Activated CD8-positive, alpha-beta memory T cell treated with anti-CD3 and anti-CD28 coated beads, Interleukin-2, amount 10 ng/mL, durations not matched to agents 7 days and 5 days (primary cell): ENCODE measurements at places on chromosomes 13 and 19. TPM values are rescaled to one million over a fixed set of nuclear protein-coding genes. Genes with fewer than 3 reads are reported as not detected.

- DNase-seq = no peak
- no peak overlapping the region for H3K4me3 ChIP-seq
- peaks cover 25% of the 10 kb centered on the region for H3K27me3 ChIP-seq
- no peaks in the 10 kb centered on the region for H3K36me3 ChIP-seq
These were observed 46.4 kb downstream of the PSG3 start for GRCh38 chr19:42693760-42694350.

- H3K27ac ChIP-seq = no peak overlapping the region
- no peaks in the 10 kb centered on the region for H3K36me3 ChIP-seq
- H3K27me3 ChIP-seq = no peaks in the 10 kb centered on the region
- DNase-seq = no peak
These were observed 184.8 kb downstream of the KDM4B start for GRCh38 chr19:5153601-5154128.

GRCh38 chr13:98509271-98510155, 67.4 kb downstream of the STK24 start:
- peaks cover 82% of the 10 kb centered on the region for H3K4me1 ChIP-seq
- DNase-seq = peak; percentile 62
- H3K36me3 ChIP-seq = peaks cover 43% of the 10 kb centered on the region
- H3K27me3 ChIP-seq = no peaks in the 10 kb centered on the region
- H3K27ac ChIP-seq = peak overlapping the region; percentile 70
- no peak overlapping the region for H3K4me3 ChIP-seq

GRCh38 chr13:46171217-46171616, 10.8 kb downstream of the LCP1 start:
- H3K4me3 ChIP-seq = peak overlapping the region; percentile 68
- peaks cover 93% of the 10 kb centered on the region for H3K4me1 ChIP-seq
- peak overlapping the region; percentile 91 for H3K27ac ChIP-seq
- no peak for DNase-seq

DNA sequence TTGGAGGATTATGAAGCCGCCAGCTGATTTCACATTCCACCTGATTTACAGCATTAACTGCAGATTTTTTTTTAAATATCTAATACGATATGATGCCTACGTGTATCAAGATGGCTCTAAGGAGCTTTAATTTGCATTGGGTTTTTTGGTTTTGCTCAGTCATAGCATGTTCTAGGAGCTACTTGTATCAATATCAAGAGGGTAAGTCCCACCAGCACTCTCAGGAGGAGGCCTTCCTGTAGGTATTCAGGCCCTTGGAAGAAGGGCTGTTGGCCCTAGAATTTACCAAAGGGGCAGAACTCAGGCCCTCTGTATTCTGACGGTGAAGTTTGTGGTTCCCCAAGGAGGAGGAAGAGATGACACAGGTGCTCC, 97.2 kb upstream of the IPO5 start:
- H3K36me3 ChIP-seq = no peaks in the 10 kb centered on the region
- no peak for DNase-seq

DNA sequence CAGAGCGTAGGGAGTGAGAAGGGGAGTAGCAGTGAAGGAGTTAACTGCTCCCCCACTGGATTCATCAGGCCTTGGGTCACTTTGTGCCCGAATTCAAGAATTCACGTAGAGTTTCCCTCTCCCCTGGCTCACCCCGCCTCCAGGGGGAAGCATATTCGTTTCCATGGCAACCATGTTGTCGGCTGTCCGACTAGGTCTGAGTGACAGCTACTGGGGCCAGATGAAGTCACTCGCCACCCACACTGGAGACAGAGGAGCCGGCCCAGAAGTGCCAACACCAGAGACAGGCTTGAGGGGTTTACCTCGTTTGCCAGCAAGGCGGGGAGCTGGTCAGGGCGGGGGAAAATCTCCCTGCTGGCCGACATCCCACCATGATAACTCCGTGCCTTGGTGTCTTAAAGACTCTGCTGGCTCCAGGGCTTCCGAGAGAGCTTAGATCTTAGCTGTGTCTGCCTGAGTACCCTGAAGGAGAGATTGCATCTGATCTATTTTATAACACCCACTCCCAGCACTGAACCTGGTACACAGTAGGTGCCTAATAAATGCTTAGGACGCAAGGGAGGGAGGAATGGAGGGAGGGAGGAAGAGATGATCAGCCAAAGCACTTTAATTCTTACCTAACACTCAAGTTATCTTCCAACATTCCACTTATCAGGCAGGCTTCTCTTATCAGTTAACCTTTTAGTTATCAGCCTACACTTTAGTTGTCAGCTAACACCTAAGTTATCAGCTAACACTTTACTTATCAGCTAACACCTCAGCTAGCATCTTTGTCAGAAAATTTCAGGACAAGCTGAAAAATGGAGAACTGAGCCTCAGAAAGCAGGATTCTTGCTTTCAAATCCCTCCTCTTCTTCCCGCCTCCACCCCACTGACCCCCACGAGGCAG, 57.2 kb upstream of the ZNRF4 start:
- no peak overlapping the region for H3K27ac ChIP-seq
- H3K4me1 ChIP-seq = no peaks in the 10 kb centered on the region
- DNase-seq = no peak
- peaks cover 23% of the 10 kb centered on the region for H3K27me3 ChIP-seq
- no peak overlapping the region for H3K4me3 ChIP-seq

GRCh38 chr13:32783067-32783466, 196.8 kb downstream of the PDS5B start:
- peak; percentile 43 for DNase-seq
- H3K36me3 ChIP-seq = peaks cover 33% of the 10 kb centered on the region
- H3K4me1 ChIP-seq = peaks cover 15% of the 10 kb centered on the region
- no peak overlapping the region for H3K4me3 ChIP-seq
- peak overlapping the region; percentile 0 for H3K27ac ChIP-seq

GRCh38 chr13:73404581-73404980, 345.8 kb downstream of the KLF5 start:
- H3K27me3 ChIP-seq = no peaks in the 10 kb centered on the region
- no peaks in the 10 kb centered on the region for H3K36me3 ChIP-seq
- H3K4me3 ChIP-seq = no peak overlapping the region
- H3K27ac ChIP-seq = no peak overlapping the region
- DNase-seq = no peak
- H3K4me1 ChIP-seq = no peaks in the 10 kb centered on the region

GRCh38 chr13:98384739-98385138, 192.2 kb downstream of the STK24 start:
- no peak overlapping the region for H3K4me3 ChIP-seq
- no peak overlapping the region for H3K27ac ChIP-seq
- H3K36me3 ChIP-seq = no peaks in the 10 kb centered on the region
- H3K4me1 ChIP-seq = no peaks in the 10 kb centered on the region
- no peak for DNase-seq

GRCh38 chr13:39244561-39245230, 206.4 kb downstream of the NHLRC3 start:
- no peaks in the 10 kb centered on the region for H3K36me3 ChIP-seq
- DNase-seq = no peak
- peaks cover 8% of the 10 kb centered on the region for H3K27me3 ChIP-seq

DNA sequence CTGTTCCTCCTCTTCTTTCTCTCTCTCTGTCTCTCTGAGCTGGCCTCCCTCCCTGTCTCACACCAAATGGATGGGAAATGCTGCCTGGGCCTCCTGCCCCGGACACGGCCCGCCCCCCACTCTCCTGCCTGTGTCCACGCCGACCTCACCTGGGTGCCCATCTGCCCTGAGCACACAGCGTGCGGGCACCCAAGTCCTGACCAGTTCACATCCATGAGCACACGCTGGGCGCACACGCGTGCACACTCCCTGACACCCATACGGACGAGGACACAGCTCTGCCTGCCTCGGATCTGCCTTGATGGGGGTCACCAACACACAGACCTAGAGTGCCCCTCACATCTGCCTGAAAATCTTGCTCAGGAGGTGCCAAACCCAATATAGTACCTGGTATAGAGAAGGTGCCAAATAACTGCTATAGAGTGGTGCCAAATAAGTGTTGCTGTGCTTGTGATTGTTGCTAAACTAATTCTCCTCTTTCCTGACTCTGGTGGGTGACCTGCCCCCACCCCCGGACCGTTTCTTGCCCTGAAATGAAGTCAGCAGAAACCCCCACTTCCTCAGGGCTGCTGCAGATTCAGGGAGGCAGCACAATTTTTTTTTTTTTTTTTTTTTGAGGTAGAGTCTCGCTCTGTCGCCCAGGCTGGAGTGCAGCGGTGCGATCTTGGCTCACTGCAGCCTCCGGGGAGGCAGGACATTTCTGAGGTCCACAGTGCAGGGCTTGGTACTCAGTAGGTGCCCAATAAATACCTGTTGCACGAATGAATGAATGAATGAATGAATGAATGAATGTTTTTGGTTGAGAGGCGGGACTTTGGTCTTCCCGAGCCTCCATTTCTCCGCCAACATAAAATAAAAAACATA, 4.6 kb downstream of the NFIC start:
- no peaks in the 10 kb centered on the region for H3K36me3 ChIP-seq
- H3K27me3 ChIP-seq = peaks cover 13% of the 10 kb centered on the region
- H3K4me1 ChIP-seq = peaks cover 15% of the 10 kb centered on the region
- DNase-seq = no peak
- H3K27ac ChIP-seq = no peak overlapping the region

GRCh38 chr19:4713384-4713951, 10.2 kb downstream of the DPP9 start:
- H3K4me1 ChIP-seq = peaks cover 24% of the 10 kb centered on the region
- H3K27me3 ChIP-seq = no peaks in the 10 kb centered on the region
- no peak for DNase-seq
- no peak overlapping the region for H3K4me3 ChIP-seq
- H3K27ac ChIP-seq = no peak overlapping the region

- no peaks in the 10 kb centered on the region for H3K4me1 ChIP-seq
- no peaks in the 10 kb centered on the region for H3K27me3 ChIP-seq
- no peak overlapping the region for H3K27ac ChIP-seq
- no peaks in the 10 kb centered on the region for H3K36me3 ChIP-seq
- DNase-seq = no peak
- no peak overlapping the region for H3K4me3 ChIP-seq
These were observed 36.3 kb downstream of the SMIM24 start for GRCh38 chr19:3443840-3444694.

- peaks cover 24% of the 10 kb centered on the region for H3K4me1 ChIP-seq
- H3K27ac ChIP-seq = no peak overlapping the region
- H3K4me3 ChIP-seq = no peak overlapping the region
- no peaks in the 10 kb centered on the region for H3K27me3 ChIP-seq
- H3K36me3 ChIP-seq = no peaks in the 10 kb centered on the region
These were observed 22.9 kb upstream of the OR10H1 start for GRCh38 chr19:15838351-15838750.

- no peaks in the 10 kb centered on the region for H3K27me3 ChIP-seq
- H3K4me1 ChIP-seq = no peaks in the 10 kb centered on the region
- H3K4me3 ChIP-seq = no peak overlapping the region
- no peak for DNase-seq
These were observed 261.6 kb downstream of the GPC5 start for GRCh38 chr13:91660076-91660415.

GRCh38 chr19:10662384-10663251, 8.5 kb downstream of the ILF3 start:
- no peaks in the 10 kb centered on the region for H3K27me3 ChIP-seq
- peaks cover 55% of the 10 kb centered on the region for H3K4me1 ChIP-seq
- peak overlapping the region; percentile 61 for H3K27ac ChIP-seq
- no peak overlapping the region for H3K4me3 ChIP-seq

- H3K4me1 ChIP-seq = peaks cover 19% of the 10 kb centered on the region
- peaks cover 32% of the 10 kb centered on the region for H3K27me3 ChIP-seq
- H3K27ac ChIP-seq = no peak overlapping the region
- H3K36me3 ChIP-seq = no peaks in the 10 kb centered on the region
These were observed 1.3 kb downstream of the GNG8 start for GRCh38 chr19:46634656-46635218.

DNA sequence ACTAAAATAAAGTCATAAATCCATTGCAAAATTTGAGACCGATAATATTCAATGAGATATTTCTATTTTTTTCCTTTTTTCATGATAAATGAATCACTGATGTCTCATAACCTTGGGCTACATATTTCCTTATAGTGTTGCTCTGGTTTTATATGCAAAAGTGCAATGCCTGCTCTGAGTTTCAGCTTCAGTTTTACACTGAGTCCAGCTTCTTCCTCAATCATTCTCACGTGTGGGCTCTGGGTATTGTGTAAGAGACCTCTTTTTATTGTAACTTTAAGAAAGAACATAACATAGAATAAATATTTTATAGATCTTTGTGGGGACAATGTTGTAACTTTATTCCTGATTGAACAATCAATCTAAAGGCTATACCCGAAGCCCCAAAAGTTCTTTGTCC, 280.2 kb upstream of the EDNRB start:
- H3K36me3 ChIP-seq = no peaks in the 10 kb centered on the region
- no peak for DNase-seq
- H3K4me1 ChIP-seq = no peaks in the 10 kb centered on the region
- no peak overlapping the region for H3K27ac ChIP-seq
- peaks cover 2% of the 10 kb centered on the region for H3K27me3 ChIP-seq

- DNase-seq = no peak
- no peaks in the 10 kb centered on the region for H3K36me3 ChIP-seq
- no peak overlapping the region for H3K27ac ChIP-seq
- H3K27me3 ChIP-seq = peaks cover 32% of the 10 kb centered on the region
- H3K4me1 ChIP-seq = peaks cover 14% of the 10 kb centered on the region
These were observed 7.0 kb upstream of the EDNRB start for GRCh38 chr13:77925616-77926015.

DNA sequence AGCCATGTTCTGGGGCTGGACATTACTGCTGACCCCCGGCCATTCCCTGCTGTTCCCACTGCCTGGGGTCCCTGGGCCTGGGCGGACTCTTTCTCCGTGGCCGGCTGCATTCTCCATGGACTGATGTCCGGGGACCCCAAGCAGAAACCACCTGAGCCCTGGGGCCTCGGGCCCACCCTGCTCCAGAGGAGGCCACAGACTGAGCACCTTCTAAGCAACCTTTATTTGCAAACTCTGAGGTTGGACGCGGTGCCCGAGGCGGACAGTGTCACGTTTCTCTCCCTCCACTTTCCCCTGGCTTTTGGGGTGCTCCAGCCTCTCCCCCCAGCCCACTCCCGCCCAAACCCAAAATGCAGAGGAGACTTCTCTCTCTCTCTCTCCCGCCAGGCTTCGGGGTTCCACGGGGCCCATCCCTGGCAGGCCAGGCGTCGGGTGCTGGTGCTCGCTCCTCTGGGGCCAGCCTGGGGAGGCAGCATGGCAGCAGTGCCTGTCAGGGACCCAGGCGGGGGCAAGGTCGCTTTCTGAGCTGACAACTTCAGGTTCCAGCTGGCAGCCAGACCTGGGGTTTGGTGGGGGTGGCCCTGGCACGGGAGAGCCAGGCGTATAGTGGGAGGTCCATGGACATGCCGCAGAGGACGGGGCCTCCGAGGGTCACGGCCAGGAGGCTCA, 2.3 kb upstream of the C19orf25 start:
- no peaks in the 10 kb centered on the region for H3K27me3 ChIP-seq
- peaks cover 17% of the 10 kb centered on the region for H3K4me1 ChIP-seq
- peaks cover 2% of the 10 kb centered on the region for H3K36me3 ChIP-seq
- H3K27ac ChIP-seq = no peak overlapping the region

- H3K4me3 ChIP-seq = no peak overlapping the region
- peaks cover 14% of the 10 kb centered on the region for H3K27me3 ChIP-seq
- H3K4me1 ChIP-seq = peaks cover 14% of the 10 kb centered on the region
- DNase-seq = no peak
These were observed 55.0 kb downstream of the MRPL57 start for GRCh38 chr13:21231426-21231940.

GRCh38 chr13:94950303-94950702, 238.0 kb upstream of the SOX21 start:
- H3K36me3 ChIP-seq = no peaks in the 10 kb centered on the region
- H3K27ac ChIP-seq = no peak overlapping the region
- DNase-seq = no peak
- peaks cover under 1% of the 10 kb centered on the region for H3K27me3 ChIP-seq

GRCh38 chr13:50893211-50893852, 16.3 kb upstream of the RNASEH2B start:
- peaks cover 30% of the 10 kb centered on the region for H3K36me3 ChIP-seq
- H3K27me3 ChIP-seq = no peaks in the 10 kb centered on the region
- DNase-seq = peak; percentile 69

Gene RASAL3
- 166 TPM for total RNA-seq

Gene CD79A
- total RNA-seq = 4.0 TPM

Gene CPB2
- total RNA-seq = not detected

Gene PTGER1
- not detected for total RNA-seq
